ENCODE measurements at places on chromosomes 3 and 15.

GRCh38 chr3:189584645-189585044 is 46.5 kb upstream of the TP63 start:
- peak; percentile 23 for DNase-seq

DNA sequence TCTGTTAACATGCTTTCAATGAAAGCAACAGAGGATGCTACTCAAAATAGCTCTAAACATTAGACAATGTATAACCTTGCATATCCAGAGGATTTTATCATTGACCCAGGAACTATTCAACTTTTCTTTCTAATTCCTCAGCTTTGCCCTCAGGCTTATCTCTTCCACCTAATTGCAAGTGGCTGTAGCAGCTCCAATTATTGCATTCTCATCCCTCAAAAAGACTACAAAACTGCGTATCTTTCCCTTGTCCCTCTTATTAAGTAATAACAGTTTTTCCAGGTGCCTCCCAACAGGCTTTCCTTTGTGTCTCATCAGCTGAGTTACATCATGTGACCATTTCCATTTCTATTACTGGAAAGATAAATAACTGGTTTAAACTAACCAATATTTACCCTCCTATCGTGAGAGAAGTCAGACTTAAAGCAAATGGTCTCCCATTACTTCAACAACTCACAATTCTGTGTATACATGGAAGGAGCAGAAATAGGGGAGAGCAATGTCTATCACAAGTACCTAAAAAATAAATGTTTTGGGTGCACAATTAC is 78.0 kb upstream of the MBNL1 start:
- no peak for DNase-seq

DNA sequence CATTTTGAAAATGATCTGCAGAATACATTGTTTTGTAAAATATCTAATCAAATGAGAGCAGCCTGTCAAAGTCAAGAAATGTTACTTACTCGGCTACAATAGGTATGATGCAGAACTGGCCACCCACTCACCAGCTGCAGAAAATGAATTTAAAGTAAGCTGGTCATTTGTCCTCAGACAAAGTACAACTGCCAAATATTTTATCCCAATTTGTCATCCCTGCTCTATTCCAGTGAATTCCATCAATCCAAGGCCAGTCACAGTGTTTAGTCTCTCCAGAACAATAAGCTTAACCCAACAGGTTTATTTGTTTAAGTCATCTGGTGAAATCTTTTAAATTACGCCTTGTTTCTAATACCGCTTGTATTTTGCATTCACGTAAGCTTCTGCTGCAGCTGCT is 46.6 kb upstream of the TCF12 start:
- no peak for DNase-seq

DNA sequence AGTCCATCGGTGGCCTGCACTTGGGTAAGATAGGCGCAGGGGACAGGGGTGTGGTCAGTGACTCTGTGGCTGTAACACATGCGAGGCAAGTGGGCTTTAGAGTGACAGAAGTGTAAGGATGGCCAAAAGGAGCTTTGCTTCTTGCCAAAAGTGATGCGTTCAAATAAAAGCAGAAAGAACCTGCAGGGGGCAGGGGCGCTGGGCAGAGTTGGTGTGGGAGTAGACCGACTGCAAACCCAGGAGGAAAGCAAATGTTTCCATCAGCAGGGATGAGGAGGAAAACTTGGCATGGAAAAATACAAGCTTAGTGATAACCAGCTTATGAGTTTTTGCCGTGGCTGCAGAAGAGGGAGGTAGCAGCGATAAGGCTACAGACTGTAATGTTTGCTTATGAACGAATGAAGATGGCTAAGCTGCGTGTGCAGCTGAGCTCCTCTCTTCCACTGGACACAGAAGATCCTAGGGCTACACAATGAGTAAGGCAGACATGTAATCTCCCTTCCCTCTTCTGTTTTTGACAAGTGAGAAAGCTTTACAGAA is 149.4 kb downstream of the WNT5A start:
- DNase-seq, result no peak

GRCh38 chr15:71880276-71880675 is 69.9 kb downstream of the NR2E3 start:
- no peak for DNase-seq

GRCh38 chr15:33218071-33218491 is 23.6 kb upstream of the FMN1 start:
- DNase-seq, result no peak

GRCh38 chr3:178420033-178420432 is 116.2 kb upstream of the KCNMB2 start:
- no peak for DNase-seq

- no peak for DNase-seq
Measured at GRCh38 chr15:28060005-28060404, 39.1 kb downstream of the OCA2 start.

- DNase-seq, result peak; percentile 26
Measured at GRCh38 chr3:141998669-141999290, 122.3 kb downstream of the ATP1B3 start.

DNA sequence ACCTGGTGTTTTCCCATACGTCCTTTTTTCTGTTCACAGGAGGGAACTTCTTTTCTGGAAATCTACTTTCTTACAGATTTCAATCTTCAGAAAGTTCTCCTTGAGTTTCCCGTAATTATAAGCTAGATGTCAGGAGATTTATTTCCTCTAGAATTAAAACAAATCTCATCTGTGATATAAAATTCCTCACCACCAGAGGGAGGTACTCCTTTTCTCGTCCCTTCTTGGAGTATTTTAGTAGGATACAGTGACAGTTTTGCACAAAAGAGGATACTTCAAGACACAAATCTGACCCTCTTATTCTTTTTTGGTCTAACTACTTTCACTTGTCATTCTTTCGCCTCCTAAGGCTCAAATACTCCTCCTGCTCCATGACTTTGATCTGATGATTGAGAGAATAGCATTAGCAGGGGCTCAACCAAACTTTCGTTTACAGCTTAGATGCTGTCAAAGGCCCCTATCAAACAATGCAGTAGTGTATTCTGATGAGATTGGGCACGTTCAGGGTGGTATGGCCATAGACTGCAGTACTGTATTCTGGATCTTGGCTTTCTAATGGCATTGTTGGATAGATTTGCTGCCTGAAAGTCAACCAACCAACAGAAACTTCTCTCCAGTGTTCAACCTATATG is 38.0 kb downstream of the TMEM41A start:
- peak; percentile 45 for DNase-seq

GRCh38 chr3:53195066-53195450 is 34.0 kb downstream of the PRKCD start:
- no peak for DNase-seq

- DNase-seq, result no peak
Measured at GRCh38 chr3:42666577-42666998, 13.1 kb downstream of the ZBTB47 start.

- no peak for DNase-seq
Measured at GRCh38 chr15:79700951-79701480, 195.8 kb downstream of the MTHFS start.

GRCh38 chr3:118818386-118818785 is 216.3 kb downstream of the IGSF11 start:
- DNase-seq, result no peak

DNA sequence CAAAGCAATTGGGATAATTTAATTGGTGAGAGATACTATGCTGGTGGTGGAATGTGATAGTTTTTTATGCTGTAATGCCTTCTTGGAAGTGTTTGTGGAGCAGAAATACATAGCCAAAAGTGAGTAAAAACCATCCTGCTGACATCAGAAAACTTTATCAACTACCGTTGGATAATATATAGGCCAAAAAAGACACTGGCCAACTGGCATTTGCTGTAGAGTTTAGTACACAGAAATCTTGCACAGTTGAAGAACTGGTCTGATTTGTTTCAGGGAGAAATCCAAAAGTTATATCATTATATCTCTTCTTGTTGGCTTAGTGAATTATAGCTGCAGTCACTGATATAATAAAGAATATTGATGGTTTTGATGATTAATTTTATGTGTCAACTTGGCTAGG is 507 bp upstream of the MINDY4B start:
- DNase-seq, result no peak

- no peak for DNase-seq
Measured at GRCh38 chr3:102810937-102811336, 376.1 kb downstream of the ZPLD1 start.

GRCh38 chr3:88452228-88452627 is 302.5 kb downstream of the C3orf38 start:
- DNase-seq, result no peak

GRCh38 chr3:154954757-154955156 is 125.4 kb upstream of the MME start:
- DNase-seq, result peak; percentile 31

- DNase-seq, result peak; percentile 28
Measured at GRCh38 chr15:73628976-73629797, 4.0 kb downstream of the NPTN start.

DNA sequence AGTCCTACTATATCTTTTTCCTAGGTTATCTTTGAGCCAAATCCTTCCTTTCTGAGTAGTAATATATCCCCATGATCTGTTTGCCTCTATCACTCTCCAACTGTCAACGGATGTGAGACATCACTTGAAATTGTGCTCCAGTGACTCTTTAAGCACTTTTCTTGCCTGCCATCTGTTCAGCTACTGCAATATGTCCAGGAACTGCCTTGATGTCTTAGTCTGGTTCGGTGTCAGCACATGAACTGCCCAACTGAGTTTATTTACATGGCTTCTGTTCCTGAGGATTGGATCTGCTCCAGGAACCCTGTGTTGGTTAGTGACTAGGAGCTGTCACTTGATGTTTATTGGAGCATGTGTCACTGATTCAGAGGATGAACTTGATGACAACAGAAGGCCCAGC is 116.5 kb downstream of the SLC9A9 start:
- no peak for DNase-seq

DNA sequence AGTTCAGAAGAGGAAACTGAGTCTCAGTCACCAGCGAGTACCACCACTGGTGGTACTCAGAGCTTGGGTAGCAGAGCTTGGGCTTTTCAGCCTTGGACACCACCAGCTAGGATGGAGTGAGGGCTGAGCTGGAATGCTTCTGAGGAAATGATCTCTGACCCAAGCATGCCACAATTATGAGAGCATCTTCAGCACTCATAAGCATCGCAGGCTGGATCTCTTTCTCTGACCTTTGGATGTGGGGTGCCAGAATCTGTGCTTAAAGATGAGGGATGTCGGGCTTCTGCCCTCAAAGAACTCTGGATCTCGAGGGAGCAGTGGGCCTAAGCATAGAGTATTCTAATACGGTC is 36.4 kb downstream of the ZNF710 start:
- no peak for DNase-seq

GRCh38 chr3:139109271-139109670 is 64.6 kb upstream of the PRR23C start:
- DNase-seq, result no peak

- no peak for DNase-seq
Measured at GRCh38 chr3:15229262-15229661, 23.2 kb downstream of the CAPN7 start.

DNA sequence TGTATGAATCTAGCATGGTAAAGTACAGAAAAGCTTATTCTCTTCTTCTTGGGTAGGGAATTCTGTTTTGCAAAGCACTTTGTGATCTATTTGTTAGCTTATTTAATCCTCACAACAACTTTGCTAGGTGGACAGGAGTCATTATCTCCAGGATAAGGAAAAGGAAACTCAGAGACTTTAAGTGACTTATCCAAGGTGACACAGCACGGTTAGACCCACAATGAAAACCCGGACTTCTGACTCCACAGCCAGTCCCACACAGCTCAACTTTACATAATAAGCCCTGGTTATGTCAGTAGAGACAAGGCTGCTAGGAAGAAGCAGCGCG is 384 bp upstream of the NDUFB4 start:
- DNase-seq, result no peak

GRCh38 chr3:11779626-11780025 is 67.1 kb downstream of the TAMM41 start:
- DNase-seq, result no peak

DNA sequence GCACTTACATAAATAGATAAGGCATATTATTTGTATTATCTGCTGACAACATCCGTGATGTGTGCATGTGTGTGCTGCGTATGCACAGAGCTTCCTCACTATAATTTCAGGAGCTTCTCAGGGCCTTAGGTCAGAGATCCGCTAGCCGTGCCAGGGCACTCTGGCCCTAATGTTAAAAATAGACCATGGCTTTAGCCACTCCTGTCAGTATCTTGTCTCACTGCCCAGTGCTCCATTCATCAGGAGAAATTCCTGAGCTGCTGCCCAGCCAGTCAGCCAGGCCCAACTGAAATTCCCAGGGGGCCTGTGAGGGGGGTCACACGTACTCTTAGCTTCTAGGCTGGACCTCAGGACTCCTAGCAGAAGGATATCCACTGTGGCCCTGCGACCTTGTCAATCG is 70.0 kb upstream of the ABHD2 start:
- DNase-seq, result no peak
